ENCODE measurements at places on chromosomes 5 and 9.

- DNase-seq: no peak
Measured at GRCh38 chr5:53882006-53882675, 321.7 kb downstream of the NDUFS4 start.

DNA sequence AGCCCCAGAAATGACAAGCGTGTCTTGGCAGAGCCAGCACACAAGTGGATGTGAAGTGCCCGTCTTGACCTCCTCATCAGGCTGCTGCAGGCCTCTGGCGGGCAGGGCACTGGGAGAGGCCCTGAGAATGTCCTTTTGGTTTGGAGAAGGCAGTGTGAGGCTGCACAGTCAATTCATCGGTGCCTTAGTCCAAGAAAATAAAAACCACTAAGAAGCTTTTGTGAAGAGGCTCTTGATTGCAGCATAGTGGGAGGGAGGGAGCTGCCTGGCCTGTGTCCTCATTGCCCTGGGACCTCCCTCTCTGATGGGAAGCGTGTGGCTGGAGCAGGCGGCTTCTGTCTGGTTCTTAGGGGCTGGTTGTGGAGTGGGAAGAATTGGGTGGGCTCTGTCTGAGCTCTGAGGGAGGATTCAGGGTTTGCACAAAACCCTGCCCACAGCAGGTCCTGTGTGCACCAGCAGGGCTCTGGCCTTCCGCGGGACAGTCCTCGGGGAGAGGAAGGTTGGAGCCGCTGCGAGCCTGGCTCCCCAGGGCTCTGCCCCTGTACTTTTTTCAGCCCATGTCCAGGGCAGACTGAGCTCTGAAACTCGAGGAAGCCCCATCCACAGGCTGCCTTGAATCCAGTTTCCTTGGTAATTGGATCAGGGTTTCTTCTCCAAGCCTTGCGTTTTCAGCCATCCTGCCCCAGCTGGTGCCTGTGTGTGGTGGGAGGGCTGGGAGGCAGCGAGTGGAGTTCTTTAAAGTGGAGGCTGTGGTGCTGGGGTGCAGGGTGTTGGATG is 1.1 kb downstream of the HRCT1 start:
- DNase-seq: peak; percentile 76

DNA sequence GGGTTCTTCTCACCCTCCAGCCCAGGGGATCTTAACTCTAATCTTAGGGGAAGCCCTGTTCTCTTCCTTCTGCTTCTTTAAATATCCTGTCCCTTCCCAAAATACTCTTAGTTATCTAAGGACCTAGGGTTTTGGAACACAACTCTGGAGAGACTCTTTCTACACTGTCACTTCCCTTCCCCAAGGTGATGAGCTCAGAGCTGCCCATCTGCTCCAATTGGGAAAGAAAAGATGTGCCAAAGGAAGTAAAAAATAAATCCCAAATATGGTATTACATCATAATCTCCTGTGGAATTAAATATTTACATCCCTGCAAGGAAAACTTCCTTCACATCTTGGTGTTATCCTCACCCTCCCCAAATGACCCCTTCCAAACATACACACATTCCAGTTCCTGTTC is 291.2 kb downstream of the EPB41L4A start:
- DNase-seq: no peak

- DNase-seq: no peak
Measured at GRCh38 chr9:105818903-105819302, 124.6 kb downstream of the TMEM38B start.

DNA sequence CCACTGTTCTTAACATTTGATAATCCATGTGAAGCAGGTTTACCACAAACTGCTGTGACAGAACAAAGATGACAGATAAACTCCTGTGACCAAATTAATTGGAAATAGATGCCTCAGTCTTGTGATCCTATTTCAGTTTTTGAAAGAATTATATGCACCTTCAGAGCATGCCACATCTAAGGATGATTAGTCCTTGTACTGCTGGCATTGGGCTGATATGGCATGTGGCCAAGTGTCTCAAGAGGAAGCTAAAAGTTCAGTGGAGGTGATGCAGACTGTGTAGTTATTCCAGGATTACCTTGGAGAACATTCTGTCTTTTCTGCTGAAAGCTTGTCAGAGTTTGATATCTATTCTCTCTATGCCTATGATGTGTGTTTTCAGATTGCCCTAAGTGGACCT is 314.4 kb upstream of the EFNA5 start:
- no peak for DNase-seq

DNA sequence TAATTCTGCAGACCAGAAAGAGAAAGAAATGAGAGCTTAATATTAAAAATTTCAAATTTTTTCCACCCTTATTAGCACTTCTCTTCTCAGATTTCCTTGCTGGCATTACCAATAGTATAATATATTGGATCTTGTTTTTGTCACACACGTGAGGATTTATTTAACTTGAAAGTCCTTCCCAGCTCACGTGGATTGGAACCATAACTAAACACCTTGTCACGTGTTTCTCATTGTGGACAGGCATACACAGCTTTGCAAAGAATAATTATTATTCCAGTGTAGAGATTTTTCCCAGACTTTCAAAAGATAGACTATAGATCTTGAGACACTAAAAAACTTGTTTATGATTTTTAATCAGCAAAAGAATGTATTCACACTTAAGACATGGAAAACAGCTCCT is 123.8 kb upstream of the LPAR1 start:
- DNase-seq: no peak

DNA sequence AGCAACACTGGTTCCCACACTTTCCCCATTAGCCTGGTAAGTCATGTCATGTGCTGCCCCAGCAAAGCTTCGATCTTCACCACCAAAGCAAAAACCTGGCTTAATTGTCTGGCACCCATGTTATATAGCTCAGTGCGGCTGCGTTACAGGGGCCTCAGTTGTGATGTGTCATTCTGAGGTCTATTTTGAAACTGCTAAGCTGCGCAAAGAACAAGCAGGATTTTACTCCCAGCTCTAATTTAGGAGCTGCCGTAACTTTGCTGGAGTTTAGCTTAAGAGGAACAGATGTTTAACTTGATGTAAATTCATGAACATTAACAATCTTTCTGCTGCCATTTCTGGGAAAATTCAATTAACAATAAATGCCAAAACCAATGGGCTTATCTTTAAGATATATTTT is 274.1 kb downstream of the HSPA4 start:
- no peak for DNase-seq

DNA sequence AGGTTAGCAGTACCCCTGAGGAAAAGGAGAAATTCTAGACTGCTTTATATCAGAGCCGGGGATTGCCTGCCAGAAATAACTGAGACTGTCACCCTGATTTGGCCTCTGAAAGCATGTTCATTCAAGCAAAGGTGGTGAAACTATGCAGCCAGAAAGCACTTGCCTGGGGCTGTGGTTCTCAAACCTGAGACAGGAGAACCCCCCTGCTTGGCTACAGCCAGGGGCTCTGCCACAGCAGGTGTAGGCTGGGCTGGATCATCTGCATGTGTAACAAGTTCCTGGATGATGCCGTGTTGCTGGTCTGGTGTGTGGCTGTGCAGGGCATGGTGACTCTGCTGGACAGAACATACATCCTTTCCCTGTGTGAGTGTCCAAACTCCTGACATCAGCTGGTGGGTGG is 157.8 kb downstream of the NXNL2 start:
- no peak for DNase-seq

DNA sequence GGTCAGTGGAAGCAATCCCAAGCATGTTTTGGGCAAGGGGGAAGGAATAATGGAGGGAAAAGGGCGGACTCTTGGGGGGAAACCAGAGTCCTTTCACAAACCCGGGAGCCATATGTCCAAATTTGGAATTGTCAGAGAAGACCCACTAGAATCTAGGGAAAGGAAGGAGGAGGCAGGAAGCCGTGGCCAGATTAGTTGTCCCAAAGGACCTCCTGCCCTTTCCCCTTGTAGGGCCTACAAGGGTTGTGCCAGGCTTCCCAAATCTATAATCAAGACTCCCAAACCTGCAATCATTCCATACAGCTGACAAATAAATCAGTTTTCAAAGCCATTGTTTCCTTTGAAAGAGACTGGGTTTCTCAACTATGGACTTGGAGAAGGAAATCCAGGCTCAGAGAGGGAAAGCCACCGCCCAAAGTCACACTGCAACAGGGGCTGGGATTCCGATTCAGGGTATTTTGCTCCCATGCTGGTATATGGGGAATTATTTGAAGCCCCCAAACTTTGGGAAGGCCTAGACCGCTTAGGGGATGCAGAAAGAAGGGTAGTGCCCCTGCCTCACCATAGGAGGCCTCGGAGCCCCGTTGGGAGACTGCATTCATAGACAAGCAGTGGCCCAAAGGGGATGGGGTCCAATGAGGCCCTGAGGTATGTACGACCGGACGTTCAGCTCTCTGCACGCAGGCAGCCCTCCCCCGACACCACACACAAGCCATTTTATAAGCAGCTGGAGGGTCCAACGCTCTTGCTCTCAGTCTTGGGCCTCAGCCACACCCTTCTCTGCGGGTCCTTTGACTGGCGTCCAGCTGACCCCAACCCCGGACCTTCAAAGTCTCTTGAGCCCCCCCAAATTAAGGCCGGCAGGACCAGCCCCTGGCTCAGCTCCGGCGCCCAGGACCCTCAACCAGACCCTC is 815 bp downstream of the ANXA6 start:
- DNase-seq: peak; percentile 36

GRCh38 chr5:55159763-55160492 is at the start of gene GPX8:
Gene GPX8 (plus strand): TSS chr5:55160171. CDS start chr5:55160193, 22 bp downstream.
- DNase-seq: peak; percentile 65

DNA sequence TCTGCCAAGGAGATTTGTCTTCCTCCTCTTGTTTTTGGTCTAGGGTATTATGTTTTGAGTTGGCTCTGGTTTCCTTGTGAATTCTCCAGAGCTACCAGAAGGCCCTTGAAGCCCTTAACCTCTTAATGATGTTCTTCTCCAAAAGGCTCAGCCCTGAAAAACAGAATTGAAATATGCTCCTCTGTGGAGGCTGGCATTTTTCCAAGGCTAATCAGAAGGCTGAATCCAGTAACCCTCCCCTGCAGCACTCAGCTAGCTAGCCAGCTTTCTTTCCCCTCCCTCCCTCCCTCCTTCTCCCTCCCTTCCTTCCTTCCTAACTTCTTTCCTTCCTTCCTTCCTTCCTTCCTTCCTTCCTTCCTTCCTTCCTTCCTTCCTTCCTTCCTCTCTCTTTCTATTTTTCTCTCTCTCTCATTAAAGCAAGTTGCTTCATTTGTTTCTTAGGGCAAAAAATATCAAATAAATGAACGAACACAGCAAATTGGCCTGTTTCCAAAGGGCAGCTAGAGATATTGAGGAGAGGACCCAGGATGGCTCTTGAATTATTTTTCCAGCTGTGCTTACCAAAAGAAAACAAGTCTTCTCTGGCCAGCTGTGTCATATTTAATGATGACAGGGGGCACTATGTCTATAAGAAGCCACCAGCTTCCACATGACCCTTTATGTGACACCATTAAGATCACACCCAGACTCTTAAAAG is 38.7 kb downstream of the JAKMIP2 start:
- no peak for DNase-seq

- DNase-seq: peak; percentile 71
Measured at GRCh38 chr5:54883374-54884194, 101.8 kb downstream of the ESM1 start.

DNA sequence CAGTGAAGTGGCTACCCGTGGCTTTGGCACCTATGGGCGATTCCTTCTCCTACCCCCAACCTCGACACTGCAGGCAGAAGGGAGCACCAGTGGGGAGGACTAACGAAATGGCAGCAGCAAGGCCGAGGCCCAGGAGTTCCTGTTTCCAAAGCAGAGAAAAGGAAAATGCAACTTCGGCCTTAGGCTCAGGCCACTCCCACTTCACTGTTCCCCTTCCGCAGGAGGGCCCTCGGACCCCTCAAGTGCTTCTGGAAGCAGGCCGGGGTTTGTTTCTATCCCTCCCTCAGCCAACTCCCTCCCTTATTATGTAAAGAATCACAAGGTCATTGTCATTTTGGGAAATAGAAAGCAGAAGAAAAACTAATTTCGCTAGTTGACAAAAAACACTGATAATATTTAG is 36.4 kb upstream of the NKX2-5 start:
- no peak for DNase-seq
